Stimulated activated CD8-positive, alpha-beta memory T cell treated with anti-CD3 and anti-CD28 coated beads, Interleukin-15, amount 100 ng/mL, for 24 hours (primary cell): ENCODE measurements at places on chromosomes 7 and 10.

GRCh38 chr7:87060288-87060537 lies 759 bp upstream of the ELAPOR2 start:
- no peak for DNase-seq

DNA sequence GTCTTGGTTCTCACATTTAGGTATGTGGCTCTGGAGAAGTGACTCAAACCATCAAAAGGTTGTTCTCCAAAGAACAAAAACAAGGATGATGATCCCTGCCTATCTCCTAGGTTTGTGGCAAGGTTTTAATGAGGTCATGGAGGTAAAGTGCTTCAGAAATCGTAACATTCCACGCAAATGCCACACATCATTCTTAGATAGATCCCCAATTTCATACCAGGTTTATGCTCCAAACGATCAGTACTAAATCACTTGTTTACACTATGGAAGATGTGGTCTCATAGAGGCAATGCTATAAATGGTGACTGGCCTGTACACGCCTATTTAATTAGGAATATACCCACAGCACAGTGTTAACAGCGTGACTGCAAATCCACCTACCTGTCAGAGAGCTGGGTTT lies 66.6 kb downstream of the MINDY3 start:
- no peak for DNase-seq

DNA sequence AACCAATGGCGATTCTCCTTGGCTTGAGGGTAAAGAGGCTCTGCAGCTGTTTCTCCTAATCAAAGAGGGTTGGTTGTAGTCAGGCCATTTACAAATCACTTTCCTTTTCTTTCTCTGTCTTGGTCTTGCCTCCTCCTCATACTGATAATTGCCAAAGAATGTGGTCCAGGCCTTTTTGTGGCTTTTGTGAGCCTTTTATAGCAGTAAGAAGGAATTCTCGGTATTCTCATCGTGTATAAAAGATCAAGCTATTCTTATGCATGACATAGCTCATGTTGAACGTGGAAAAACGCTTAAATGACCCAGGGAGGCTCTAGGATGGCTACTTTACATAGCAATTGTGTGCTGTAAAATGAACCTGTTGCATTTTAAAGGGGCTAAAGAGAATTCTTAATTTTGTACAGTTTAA lies 62.6 kb downstream of the RBM20 start:
- DNase-seq, result no peak

DNA sequence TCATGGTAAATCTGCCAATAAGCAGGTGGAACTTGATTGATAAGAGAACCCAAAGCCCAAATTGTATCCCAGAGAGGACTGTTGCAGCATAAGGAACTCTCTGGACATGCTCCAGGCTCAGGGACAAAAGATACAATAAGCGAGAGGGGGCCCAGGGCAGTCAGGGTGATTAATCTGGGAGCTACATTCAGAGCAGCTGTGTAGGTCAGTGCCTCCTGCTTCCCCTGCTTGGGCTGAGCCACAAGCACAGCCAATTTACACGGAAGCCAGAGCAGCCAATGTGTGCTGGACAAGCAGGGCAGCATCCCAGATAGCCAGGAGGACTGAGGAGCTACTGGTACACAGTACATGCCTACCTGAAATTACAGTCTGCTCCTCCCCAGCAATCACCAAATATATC lies 24.2 kb downstream of the MYPN start:
- DNase-seq, result no peak

- DNase-seq, result no peak
These were observed 46.3 kb downstream of the SPAG6 start for GRCh38 chr10:22391600-22391999.

GRCh38 chr10:78029269-78030226 lies at the start of gene POLR3A:
Gene POLR3A, minus strand, starts transcription at chr10:78029515. Its CDS starts 108 bp downstream, at chr10:78029407.
- DNase-seq, result peak; percentile 79

- no peak for DNase-seq
These were observed 56.8 kb downstream of the JAZF1 start for GRCh38 chr7:28123752-28124151.

- DNase-seq, result no peak
These were observed 127.0 kb downstream of the SRPK2 start for GRCh38 chr7:105261689-105262088.

GRCh38 chr10:117134056-117134305 lies 4.1 kb downstream of the VAX1 start:
- no peak for DNase-seq

- no peak for DNase-seq
These were observed 1102.3 kb downstream of the GRM8 start for GRCh38 chr7:126150278-126150958.

DNA sequence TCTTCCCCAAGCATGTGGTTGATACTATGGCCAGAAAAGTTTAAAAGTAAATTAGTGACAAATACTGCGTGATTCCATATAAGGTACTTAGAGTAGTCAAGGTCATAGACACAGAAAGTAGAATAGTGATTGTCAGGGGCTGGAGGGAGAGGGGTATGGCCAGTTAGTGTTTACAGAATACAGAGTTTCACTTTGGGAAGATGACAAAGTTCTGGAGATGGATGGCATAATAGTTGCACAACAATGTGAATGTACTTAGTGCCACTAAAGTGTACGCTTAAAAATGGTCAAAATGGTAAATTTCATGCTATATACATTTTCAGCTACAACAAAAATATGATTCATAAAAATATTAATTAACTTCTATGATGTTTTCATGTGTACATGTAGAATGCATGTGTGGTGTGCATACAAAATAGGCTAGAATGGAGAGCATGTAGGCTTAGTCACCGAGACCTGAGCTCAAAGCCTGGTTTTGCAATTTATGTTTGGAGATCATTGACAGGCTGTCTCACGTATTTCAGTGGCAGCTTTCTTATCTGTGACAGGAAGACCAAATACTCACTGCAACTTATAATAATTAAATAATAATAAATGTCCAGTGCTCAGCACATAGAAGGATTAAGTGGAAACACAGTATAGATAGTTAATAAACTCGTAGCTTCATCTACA lies 625.6 kb downstream of the SUGCT start:
- no peak for DNase-seq

DNA sequence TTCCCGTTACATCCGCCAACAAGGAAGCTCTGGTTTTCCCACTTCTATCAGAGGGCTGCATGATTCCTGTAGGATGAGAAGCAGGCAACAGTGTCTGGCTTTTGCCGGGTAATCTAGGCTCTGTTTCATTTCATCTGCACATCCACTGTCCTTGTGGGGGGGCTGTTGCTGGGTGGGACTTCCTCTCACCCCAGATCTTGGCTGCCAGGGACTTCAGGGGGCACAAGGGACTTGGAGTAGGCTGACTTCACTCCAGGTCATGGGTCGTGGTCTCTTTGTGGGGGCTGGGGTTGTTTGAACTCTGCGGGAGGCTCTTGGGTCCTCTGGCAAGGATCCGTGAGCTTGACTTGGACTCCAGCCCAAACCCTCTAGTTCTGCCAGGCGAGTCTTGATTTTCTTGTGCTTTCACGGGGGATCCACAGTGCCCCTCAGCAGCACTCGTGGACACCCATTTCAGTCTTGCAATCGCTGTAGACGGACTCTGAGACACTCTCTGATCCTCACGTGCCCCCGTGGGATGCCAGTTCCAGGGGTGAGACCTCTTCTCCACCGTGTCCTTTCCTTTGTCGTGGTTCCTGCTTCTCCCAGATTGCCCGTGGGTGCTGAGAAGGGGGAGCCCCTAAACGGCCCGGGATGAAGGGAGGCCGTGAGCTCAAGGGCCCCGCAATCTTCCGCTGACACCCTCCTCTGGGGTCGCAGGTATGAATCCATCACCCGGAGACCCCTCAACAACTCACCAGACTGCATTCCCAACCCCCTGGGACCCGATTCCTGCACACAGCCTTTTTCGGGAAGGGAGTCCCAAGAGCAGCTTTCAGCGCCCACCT lies 21.4 kb upstream of the ZNF273 start:
- no peak for DNase-seq

GRCh38 chr7:158500651-158501052 lies 87.0 kb downstream of the PTPRN2 start:
- DNase-seq, result no peak

- no peak for DNase-seq
These were observed 17.3 kb downstream of the ZC3HAV1 start for GRCh38 chr7:139092090-139092796.

GRCh38 chr10:29959586-29959985 lies 99.8 kb downstream of the JCAD start:
- DNase-seq, result no peak

- DNase-seq, result no peak
These were observed 100.4 kb downstream of the WDR37 start for GRCh38 chr10:1156616-1156886.

GRCh38 chr7:50455658-50456057 lies 5.5 kb upstream of the FIGNL1 start:
- DNase-seq, result no peak

- DNase-seq, result no peak
These were observed 81.1 kb downstream of the ZMIZ1 start for GRCh38 chr10:79149662-79150443.

DNA sequence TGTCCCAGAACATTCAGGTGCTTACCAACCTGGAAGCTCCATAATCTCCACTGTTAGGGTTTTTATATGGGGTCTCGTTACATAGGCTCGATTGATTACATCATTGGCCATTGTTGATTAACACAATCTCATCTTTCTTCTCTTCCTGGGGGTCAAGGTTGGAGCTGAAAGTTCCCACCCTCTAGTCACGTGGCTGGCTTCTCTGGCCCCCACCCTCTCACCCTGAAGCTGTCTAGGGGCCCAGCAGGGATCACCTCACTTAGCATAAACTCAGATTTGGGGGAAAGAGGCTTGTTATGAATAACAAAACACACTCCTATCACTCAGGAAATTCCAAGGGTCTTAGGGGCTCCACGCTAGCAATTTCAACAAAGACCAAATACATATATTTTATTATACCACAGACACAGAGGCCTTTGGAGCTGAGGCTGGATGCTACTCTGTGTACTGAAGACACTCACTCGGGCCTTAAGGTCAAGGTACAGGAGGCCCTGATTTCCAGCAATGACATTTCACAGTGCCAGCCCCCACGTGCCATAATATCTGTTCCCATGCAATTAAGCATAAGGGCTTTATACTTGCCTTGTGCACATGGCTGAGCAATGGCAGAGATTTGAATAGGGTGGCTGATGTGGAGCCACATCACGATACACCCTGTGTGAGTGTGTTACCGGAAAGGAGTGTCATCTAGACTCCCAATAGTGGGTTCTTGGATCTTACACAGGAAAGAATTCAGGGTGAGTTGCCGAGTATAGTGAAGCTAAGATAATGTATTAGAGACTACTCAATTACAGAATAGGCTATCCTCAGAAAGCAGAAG lies 108.2 kb downstream of the COL26A1 start:
- DNase-seq, result no peak
